ENCODE measurements at places on chromosomes 1 and 21.

DNA sequence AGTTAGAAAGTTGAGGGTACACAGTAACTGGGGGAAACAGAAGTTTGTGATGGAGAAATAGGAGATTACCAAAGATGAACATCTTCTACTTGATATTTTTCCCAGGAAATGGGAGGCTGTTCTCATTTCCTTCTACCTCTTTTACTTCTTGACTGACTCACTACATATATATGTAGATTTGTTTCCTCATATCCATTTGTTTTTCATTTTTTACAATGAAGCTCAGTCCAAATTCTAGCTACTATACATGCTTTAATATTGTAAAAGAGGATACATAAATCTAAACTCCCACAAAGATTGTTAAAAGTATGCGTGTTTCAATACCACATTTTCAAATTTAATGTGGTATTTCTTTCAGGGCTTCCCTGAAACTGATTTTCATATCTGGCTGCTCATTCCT is 366.6 kb upstream of the NCAM2 start:
- no peak for DNase-seq

DNA sequence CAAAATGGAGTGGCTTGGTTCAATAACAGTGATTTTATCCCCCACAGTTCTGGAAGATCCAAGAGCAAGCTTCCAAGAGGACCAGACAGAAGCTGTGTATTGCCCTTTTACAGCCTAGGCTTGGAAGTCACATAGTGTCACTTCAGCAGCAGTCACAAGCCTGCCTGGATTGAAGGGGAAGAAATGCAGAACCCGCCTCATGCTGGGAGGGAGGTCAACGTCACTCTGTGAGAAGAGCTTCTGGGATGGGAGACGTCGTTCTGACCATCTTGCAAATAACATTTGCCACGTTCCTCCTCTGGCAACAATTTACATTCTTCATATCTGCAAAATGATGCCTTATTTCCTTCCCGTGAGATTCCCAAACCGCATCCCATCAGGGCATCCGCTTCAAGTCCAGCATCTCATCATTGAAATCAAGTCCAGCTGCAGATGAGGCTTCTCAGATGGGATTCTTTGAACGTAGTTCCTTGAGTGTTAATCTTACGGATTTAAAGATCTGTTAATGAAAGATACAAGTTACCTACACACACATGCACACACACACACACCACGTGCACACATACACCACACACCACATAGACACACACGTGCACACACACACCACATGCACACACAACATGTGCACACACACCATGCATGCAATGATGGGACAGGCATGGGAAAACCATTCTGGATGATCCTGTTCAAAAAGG is 23.9 kb upstream of the KIF1B start:
- DNase-seq, result no peak

- DNase-seq, result no peak
Measured at GRCh38 chr1:240611228-240611618, 732 bp downstream of the GREM2 start.

DNA sequence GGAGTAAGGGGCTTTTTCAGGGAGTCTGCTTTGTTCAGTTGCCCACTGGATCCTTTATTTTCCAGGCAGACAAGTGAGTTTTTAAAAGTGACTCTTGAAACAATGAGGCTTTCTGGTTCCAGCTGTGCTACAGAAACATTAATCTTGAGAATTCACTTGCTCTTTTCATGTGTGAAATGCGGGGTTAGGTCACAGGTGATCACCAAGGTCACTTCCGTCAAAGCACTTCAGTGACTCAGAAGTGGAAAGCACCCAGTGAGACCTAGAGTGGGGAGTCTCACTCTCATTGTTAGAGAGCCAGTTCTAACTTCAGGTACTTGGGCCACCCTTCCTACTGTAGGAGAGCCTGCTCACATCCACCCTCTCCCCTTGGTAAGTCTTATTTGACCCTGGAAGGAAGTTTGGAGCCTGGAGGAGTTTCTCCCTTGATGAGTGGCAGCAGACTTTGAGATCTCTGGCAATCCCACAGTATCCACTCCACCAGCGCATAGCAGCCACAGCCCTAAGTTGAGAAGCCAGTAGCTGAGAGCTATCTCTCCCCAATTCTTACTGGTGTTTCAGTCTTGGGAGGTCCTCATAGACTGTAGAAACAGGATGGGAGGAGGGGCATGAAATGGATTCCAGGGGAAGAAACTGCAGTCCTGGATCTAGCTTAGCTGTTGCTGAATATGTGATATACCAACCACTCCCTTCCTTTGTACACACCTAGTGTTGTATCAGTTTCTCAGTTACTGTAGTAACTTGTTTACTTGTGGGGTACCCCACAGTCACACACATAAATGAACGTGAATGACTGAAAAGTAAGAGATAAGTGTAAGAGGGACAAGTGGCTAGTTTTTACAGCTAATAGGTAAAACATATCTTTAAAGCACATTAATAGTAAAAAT is 3.1 kb downstream of the TACSTD2 start:
- no peak for DNase-seq

- DNase-seq, result no peak
Measured at GRCh38 chr1:183832459-183832858, 27.5 kb downstream of the RGL1 start.

DNA sequence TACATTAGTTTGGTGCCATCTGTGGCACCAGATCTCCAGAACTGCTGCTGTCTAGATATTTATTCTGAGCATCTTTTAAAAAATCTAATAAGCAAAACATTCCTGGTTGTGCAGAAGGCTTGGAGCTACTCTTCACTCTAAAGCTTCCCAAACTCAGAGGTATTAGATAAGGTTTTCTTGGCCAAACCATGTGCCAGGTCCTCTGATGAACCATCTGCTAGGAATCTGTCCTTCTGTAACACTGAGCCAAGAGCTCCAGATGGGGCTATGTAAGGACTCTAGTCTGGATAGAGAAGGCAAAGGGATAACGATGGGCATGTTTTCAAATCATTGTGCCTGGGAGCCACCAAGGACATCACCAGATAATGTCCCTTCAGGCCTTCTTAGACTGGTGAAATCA is 410.6 kb downstream of the NTNG1 start:
- peak; percentile 87 for DNase-seq

DNA sequence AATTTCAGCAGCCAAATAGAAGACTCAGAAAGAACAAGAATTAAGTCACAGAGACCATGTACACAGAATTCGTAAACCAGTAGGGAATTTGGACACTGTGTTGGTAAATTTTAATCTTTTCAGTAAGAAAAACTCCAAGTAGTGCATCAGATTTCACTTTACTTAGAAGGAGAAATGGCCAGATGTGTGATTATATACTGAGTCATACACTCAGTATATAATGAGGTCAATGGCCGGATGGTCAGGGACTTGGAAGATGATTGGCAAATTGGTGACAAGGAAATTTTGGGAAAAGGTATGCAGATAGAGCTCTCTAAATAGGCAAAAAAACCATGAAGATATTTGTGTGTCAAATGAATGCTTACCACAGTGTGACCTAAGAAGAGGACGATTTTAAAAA is 399.8 kb upstream of the LRRC7 start:
- no peak for DNase-seq

DNA sequence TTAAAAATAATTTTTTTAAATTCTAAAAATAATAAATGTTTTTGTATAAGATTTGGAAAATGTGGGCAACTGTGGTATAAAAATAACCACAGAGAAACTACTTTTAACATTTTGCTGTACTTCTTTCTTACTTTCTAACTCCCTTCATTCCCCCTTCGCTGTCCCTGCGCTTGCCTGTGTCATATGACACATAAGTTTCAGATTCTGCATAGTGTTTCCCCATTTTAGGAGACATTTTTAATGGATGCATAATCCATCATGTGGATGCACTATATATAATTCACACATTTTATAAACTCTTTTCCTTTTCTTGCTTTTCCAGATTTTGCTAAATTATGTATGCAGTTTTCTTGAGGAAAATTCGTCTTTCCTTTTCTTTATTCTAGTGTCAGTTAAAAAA is 16.3 kb downstream of the ATG4C start:
- no peak for DNase-seq

Data from cerebellar nuclear complex (tissue), 1 donor.